ENCODE measurements at places on chromosomes 3 and 15. TPM values are rescaled to one million over a fixed set of nuclear protein-coding genes. Genes with fewer than 3 reads are reported as not detected.

GASK1A gene
- total RNA-seq, result 19.6 TPM

PRSS50 gene
- total RNA-seq, result not detected

DNAJA4 gene
- 42.7 TPM for total RNA-seq

CYP8B1 gene
- not detected for total RNA-seq

CEP19 gene
- 0.18 TPM for total RNA-seq

SLC33A1 gene
- total RNA-seq, result 28.1 TPM

EHD4 gene
- total RNA-seq, result 86.4 TPM

DNA sequence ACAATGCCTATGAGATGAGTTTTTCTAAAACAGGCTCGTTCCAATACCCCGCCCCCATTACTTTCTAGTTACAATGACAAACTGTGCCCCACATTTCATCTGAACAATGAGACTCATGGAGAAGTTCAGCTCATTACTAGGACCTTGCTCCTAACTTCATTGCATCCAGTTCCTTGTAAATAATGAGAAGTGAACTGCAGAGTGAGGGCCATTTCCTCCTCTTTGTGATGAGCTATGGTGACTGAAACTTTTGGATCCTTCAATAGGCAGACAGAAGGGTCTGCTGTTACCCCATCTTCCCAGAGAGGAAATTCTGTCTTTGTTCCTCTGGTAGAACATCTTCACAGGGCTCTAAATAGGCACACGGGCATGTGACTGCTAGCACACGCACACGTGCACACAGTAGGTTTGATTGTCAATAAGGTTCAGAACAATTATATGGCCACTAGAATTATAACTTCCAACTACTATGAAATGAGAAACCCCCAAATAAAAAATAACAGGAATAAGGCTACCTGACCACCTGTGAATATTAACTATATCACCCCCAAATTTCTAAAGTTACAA is 51.8 kb downstream of the SERP1 start:
- DNase-seq, result no peak

DNA sequence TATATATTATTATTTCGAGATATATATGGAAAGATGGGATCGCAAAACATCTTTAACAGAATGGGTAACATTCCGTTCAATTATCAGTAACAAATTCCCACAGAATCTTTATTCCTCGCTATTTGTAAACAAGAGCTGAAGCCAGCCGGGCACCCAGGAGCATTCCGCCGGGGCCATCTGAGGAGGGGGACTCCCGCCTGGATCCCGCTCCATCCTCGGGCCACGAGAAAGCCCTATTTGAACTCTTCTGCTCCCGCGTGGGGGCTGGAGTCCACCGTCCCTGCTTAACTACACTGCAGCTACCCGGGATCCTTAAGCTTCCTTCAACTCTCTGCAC is 687 bp downstream of the GPR176 start:
- DNase-seq, result no peak

DNA sequence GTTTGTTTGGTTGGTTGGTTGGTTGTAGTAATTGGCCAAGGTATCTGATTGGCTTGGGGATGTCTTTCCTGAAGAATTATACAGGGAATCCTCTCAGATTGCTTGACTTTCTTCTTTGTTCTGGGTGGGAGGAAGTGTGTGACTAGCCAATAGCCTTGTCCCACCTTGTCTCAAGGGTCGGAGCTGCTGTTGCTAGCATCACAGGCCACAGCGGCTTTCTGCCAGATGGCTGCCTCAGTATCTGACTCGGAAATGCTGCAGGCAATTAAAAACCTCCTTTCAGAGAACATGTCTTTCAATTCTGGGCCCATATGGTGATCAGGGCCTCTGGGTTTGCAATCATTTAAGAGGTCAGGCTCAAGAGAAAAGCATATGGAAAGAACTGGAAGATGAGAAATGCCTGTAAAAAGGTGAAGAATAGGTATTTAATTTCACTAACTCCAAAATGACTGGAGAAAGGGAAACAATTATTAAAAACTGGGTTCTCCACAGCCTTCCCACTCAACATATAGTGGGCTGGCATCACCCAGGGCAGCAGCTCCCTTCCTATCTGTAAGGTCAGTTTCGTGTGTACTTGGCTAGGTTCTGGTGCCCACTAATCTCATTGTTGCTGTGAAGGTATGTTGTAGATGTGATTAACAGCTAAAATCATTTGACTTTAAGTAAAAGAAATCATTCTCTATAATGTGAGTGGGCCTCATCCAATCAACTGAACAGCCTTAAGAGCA is 32.4 kb downstream of the TGFBR2 start:
- DNase-seq, result no peak

DNA sequence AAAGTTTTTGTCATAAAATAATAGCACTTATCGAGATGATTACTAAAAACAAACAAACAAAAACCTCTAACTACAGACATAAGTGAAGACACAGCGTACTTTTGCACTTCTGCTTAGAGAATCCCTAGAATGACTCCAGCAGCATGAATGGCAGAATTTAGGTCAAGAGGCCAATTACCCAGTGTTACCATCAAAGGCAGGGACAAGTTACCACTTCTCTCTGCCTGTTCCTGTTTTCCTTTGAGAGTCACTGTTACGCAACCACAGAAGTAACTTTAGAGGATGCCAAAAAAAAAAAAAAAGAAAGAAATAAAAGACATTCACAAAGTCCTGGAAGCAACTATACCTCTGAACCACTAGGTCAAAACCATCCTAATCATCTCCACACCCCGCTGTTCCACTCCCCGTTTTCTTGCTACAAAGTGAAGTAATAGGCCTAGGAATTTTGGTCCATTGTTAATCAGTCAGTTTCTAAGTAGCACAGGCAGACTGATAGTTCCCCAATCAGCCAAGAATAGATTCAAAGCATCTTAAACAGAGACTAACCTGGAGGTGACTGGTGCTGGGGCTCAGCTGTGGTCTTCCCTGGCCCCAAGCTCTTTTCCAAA is 41.9 kb downstream of the FMN1 start:
- DNase-seq, result no peak

DNA sequence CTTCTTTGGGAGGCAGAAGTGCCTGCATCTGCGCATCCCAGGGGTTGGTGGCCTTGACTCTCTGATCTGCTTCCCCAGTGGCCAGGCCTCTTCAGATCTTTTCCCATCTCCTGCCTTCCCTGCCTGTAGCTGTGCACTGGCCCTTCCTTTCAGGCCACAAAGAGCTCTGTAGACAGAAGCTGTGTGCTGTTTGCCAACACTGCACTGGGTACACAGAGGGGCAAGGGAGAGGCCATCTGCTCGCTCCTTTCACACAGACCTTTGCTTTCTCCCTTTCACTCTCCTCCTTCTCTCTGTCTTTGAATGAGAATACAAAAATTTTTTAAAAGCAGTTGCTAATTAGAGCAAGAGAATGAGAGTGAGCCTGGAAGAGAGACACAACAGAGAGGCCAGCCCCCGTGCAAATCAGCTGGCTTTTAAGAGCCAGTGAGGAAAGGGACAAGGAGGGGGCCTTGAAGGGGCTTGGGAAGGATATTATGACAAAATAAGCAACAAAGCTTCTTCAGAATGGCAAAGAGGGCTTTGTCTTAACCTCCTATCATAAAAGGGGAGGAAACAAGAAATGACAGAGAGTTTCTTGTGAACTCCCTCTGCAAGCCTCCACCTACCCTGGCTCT is 170.9 kb downstream of the EPHB1 start:
- DNase-seq, result no peak

GRCh38 chr3:60703956-60704736 is 547.1 kb downstream of the FHIT start:
- no peak for DNase-seq

- no peak for DNase-seq
These were observed 27.3 kb downstream of the STT3B start for GRCh38 chr3:31559872-31560534.

- DNase-seq, result no peak
These were observed 7.4 kb upstream of the DLG1 start for GRCh38 chr3:197305854-197306253.

DNA sequence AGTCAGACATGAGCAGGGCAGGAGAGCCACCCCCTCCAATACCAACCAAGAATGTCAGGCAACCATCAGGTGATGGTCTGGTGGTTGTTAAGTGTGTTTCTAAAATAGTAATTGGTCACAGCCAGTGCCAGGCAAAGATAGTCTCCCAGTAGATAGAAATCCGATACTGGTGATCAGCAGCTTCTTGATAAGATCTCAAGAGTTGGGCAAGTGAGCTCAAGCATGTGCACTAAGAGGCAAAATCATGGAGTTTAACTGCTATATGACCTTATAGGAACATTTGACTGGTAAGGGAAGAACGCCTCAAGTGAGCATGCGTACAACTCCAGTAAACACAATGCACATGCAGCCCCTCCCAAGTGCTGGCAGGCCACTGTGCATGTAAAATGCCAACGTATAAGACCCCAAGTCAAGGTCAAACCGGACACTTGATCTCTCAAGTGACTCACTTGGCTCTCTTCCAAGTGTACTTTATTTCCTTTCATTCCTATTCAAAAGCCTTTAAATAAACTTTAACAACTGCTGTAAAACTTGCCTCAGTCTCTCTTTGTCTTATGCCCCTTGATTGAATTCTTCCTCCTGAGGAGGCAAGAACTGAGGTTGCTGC is 36.0 kb upstream of the CBLB start:
- no peak for DNase-seq

GRCh38 chr3:108053067-108053466 is 37.8 kb downstream of the CD47 start:
- peak; percentile 86 for DNase-seq

GRCh38 chr3:197522881-197523441 is 32.8 kb downstream of the BDH1 start:
- no peak for DNase-seq

DNA sequence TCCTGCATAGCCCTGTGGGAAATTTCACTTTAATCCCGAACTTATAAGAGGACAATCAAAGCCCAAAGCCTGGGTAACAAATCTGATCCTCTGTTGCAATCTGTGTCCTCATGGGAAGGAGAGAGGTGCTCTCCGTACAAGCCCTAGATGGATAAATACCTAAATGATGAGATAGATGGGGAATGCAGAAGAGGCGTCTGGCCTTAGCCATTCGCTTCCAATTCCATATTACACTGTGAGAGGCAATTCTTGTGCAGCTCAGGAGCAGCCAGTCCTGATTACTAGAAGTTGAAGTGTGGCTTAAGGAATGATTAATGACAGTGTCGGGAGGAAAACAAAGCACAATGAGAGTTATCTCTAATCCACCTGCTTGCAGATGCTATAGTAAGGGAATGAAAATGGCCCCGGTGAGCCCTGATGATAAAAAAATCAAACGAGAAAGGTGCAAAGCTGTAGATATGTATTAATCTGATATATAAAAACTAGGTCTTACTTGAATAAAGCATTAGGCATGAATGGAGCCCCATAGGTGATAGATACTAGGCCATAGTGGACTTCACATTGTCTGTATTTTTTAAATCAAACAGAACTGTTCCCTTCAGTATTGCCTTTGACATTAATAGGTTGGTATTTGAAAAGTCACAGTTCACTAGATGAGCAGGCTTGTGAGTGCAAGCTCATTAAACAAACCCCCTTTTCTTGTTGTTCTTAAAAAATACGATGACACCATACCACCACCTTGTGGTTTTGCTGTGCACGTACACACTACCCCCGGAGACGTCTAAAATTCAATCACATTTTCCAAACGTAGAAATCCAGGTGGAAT is 54.2 kb upstream of the TMCO5A start:
- peak; percentile 81 for DNase-seq

DNA sequence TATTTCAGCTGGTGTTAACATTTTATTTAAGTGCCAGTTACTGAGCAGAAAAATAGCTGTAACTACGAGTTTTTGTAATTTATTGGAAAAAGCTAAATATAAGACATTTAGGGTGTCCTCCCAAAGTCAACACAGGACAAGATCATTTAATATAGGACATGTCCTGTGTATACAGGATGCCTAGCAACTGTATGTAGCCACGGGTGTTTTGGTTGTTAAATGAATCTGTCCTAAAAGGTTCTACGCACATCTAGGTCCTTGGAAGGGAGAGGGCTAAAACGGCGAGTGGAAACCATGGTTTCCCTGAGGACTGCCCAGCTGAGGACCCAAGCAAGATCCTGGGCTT is 565 bp upstream of the ZNF621 start:
- no peak for DNase-seq

DNA sequence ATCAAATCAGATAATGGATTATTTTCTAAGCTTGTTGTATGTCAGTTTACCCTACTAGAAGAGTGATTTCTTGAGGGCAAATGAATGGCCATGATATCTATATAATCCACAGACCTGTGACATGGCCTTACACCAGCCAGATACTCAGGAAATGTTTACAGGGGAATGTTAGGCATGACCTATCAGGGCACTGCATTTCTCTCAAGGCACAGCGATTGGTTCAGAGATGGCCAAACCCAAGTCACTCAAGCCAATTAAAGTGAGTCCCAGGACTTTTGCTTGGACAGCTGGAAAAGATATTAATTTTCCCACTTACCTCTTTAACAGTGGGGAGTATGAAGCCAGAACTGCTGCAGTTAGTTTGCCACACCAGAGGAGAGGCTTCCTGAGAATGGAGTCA is 28.7 kb upstream of the GATA2 start:
- DNase-seq, result no peak

GRCh38 chr15:58517252-58517681 is 85.5 kb downstream of the LIPC start:
- DNase-seq, result no peak

- no peak for DNase-seq
These were observed 1.4 kb downstream of the FURIN start for GRCh38 chr15:90869601-90870353.

GRCh38 chr15:69637818-69638217 is 185.2 kb downstream of the RPLP1 start:
- no peak for DNase-seq

DNA sequence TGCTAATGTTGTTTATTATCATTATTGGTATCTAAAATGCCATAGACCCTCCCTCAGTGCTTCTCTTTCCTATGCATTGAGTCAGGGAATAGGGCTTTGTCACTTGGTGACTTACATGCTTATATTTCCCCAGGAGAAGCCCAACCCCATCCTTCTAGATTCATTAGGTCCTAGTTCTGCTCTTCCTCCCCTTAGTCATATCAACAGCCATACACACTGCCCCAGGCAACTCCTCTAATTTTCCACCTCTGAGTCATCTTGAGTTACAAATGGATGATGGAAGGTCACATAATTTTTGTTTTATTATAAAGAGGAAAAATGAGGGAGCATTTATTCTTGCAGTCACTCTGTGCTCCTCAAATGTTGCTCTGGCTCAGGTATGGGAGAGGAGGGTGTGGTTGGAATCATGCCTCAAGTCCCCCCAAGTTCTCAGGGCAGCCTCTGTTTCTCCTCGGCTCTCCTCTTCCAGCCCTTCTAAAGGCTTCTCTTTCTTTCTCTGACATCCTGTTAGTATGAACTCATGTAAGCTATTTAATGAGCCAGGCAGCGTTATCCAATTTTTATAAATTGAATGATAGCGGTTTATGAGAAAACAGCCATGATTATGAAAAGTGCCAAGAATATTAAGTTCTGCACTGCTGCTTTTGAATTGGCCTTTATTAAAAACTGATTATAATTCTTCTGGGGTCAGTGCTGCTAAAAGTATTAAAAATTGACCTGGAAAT is 45.6 kb upstream of the FSTL1 start:
- DNase-seq, result peak; percentile 36

DNA sequence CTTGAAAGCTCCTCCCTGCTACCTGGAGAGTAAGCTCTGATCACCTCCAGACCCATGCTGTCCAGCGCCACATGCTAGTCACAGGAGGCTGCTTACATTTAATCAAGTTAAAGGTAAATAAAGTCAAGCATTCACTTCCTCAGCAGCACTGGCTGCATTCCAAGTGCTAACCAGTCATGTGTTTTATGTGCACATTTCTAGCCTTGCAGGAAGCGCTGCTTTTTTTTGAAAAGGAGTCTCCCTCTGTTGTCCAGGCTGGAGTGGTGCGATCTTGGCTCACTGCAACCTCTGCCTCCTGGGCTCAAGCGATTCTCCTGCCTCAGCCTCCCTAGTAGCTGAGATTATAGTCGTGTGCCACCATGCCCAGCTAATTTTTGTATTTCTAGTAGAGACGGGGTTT is 279.2 kb downstream of the GABRG3 start:
- DNase-seq, result peak; percentile 32
